ENCODE measurements at places on chromosomes 5 and 9. TPM values are rescaled to one million over a fixed set of nuclear protein-coding genes. Genes with fewer than 3 reads are reported as not detected.

FCN1 gene
- 3.3 TPM for polyA plus RNA-seq

MARCHF11 gene
- not detected for polyA plus RNA-seq

SPEF2 gene
- polyA plus RNA-seq, result 4.8 TPM

CDC14B gene
- 17.7 TPM for polyA plus RNA-seq

BARHL1 gene
- not detected for polyA plus RNA-seq

HTR1A gene
- polyA plus RNA-seq, result not detected

- no peak for DNase-seq
Observed at GRCh38 chr9:83477571-83477970, 60.6 kb downstream of the FRMD3 start.

- DNase-seq, result peak; percentile 17
Observed at GRCh38 chr9:13960011-13960765, 353.8 kb downstream of the NFIB start.

DNA sequence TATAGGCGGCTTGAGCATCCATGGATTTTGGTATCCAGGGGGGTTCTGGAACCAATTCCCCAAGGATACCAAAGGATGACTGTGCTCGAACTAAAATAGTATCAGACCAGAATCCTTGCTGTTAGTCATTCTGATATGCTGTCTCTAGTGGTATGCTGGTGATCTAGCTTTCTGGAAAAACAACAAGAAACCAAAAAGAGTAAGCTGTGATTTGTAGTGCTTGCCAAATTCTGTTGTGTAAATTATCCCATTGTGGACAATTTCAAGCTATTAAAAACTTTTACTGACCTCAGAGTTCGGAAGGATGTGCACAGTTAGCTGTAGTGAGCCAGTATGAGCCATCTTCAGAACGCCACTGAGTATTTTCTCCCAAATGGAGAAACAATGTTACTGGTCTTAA lies 99.0 kb upstream of the FBN2 start:
- no peak for DNase-seq

DNA sequence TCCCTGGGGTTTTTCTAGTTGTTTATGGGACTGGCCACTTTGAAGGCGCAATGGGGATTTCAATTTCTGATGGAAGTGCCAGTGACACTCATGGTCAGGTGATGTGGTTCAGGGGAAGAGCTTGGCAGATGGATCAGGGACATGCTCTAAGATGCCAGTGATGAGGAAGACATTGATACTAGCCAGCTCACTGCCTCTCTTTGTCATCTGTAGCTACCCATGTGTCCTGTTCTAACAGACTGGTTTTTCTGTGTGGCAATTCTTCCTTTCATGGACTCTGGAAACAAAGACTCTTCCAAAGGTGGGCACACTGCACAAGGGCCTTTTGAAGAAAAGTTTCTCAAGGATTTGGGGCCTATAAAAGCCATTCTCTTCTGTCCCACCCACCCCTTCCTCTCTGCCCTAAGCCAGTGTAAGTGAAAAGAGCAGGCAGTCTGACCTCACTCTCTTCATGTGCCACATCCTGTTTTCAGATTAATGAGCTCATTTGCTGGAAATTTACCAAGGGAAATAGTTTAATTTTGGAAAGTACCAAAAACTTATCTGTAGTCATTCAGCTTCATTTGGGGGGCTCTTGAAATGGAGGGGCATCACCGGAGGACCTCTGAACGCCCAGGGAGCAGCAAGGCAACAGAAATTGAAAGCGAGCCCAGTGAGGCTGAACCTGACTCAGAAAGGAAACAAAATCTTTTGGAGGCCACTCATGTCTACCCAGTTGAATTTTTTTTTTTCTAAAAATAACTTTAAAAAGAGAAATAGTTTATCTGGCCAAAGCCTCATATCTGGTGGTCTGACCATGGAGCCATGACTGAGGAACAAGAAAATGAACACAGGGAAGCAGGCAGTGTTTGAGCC lies 4.9 kb upstream of the TRAF1 start:
- DNase-seq, result peak; percentile 42

DNA sequence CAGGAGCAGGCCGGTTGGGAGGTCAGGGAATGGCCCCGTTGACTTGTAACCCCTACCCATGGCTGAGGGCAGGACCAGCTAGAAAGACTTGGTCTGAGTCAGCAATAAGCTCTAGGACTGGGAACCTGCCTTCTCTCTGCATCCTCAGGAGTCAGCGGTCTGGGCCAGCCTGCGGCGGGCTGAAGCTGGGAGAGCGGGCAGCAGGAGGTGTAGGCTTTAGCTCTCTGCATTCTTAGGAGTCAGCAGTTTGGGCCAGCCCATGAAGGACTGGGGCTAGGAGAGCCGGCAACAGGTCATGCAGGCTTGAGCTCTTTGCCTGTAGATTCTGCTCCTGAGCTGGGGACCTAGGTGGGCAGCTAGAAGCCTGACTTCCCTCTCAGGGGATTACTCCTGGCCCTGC lies 6.4 kb upstream of the SMIM32 start:
- no peak for DNase-seq

DNA sequence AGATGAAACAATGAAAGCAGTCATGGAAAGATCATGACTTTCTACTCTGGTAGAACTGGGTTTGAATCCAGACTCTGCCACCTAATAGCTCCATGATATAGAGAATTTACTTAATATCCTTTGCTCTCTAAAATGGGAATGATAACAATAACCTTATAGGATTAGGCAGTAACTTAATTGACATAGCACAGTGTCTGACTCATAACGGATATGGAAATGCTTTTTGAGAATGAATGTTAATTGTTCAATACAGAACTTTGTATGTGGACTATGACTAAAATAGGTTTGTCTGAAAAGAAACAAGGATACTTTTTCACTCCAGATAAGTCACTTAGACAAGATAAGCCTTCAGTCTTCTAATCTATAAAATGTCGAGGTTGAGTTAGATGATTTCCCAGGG lies 330.7 kb downstream of the PTPRD start:
- no peak for DNase-seq

DNA sequence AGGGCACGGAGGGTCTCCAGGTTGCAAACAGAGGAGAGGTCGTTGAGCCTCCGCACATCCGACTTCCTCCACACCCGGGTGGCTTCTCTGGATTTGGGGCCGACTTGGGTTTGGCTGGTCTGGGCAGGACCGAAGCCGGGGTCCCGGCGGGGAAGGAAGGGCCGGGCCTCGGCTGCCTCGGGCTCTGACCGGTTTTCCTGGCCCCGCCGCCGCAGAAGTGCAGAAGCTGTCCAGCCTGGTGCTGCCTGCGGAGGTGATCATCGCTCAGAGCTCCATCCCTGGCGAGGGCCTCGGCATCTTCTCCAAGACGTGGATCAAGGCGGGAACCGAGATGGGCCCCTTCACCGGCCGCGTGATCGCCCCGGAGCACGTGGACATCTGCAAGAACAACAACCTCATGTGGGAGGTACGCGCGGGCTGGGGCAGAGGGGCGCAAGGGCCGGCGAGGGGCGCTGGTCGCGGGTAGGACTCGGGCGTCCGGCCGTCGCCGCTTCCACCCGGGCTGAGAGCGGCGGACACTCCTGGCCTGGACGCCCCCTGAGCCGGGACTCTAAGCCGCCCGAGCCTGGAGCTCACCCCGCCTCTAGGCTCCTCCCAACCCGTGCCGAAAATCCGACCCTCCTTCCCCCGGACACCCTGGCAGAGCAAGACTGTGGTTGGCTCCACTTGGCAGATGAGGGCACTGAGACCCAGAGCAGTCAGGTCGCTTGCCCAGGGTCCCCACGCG lies 2.2 kb downstream of the PRDM12 start:
- DNase-seq, result no peak

DNA sequence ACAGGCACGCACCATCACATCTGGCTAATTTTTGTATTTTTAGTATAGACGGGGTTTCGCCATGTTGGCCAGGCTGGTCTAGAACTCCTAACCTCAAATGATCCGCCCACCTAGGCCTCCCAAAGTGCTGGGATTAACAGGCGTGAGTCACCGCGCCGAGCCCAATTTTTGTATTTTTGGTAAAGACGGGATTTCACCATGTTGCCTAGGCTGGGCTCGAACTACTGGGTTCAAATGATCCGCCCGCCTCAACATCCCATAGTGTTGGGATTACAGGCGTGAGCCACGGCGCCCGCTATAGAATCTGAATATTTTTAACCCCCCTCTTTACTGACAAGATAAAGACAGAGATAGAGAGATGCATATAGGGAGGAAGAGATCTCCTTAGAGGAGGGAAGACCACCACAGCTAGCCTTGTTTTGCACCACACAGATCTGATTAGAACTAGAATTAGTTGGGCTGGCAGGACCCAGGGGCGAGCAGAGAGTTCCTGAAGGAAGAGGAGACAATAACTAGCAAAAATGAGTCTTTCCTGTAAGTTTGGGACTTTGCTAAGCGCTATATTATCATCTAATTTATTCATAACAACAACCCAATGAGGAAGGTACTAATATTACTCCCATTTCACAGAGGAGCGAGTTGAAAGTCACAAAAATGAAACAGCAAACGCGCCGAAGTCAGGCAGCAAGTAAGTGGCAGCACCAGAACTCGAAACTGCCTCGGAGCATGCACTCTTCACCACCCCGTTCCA lies 1.5 kb upstream of the ANKHD1 start:
- DNase-seq, result no peak

- no peak for DNase-seq
Observed at GRCh38 chr9:119588874-119589744, 219.9 kb upstream of the BRINP1 start.

GRCh38 chr9:96618209-96619123 lies 1.2 kb downstream of the CDC14B start:
- DNase-seq, result peak; percentile 33

DNA sequence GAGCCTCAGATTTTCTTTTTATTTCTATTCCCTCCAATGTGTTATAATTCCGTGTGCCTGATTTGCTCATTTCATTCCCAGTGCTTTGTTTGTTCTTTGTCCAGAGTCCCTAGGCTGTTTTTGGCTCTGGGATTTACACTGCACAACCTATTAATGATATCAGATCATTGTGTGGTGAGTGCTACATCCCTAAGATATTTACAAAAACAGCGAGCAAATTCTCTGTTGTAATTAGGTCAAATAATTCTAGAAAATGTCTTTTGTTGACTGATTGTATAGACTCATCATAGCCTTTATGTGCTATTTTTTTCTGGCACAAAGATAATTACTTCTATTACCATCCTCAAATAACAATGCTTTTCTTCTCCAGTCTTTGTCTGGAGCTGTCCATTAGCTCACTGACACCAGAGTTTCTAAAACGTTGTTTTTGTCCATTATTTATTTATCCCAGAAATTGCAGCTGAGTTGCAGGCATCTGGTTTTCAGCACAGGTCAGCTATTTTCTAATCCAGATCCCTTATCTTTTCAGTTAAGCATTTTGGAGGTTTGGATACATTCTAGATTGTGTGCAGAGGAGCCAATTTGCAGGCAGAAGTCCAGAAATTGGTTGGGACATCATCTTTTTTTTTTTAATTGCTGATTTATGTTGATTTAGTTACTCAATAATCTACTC lies 379.9 kb upstream of the DMAC1 start:
- no peak for DNase-seq

GRCh38 chr5:117456866-117457470 lies 882.3 kb upstream of the SEMA6A start:
- peak; percentile 44 for DNase-seq

DNA sequence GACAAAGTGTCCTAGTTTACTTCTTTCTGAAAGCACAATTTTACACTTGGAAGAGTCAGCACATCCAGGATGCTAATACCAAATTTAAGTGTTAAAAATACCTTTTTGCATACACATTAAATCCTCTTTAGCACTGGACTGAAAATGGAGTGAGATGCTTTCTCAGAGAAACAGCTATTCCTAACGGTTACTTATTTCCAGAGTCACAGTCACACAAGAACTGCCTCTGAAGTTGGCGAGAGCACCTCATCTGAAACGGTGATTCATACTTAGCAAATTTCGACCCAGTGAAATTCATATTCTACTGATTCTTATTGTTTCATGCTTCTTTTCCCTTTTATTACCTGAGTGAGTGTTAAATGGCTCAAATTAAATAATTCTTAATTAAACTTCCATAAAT lies 12.2 kb downstream of the CDH18 start:
- no peak for DNase-seq

- no peak for DNase-seq
Observed at GRCh38 chr9:135329571-135330306, 149.8 kb upstream of the PPP1R26 start.

DNA sequence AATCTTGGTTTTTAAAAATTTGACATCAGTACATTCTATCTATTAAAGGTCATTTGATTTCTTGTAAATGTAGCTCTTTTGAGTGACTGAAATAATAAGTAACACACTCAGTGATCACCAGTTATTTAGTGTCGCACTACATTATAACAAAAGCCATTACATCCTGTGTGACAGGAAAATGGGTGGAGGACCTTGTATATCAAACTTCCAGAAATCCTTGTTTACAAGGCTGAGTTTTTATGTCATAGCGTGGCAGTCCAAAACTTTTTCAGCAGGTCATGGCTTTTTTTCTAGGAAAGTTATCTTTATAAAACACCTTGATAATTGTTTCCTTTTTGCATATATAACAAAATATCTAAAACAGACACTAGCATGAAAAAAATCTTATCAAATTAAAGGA lies 14.4 kb upstream of the ITGA1 start:
- no peak for DNase-seq

GRCh38 chr5:35852084-35852734 lies 4.5 kb upstream of the IL7R start:
- no peak for DNase-seq

- DNase-seq, result no peak
Observed at GRCh38 chr5:36883894-36884462, 7.4 kb downstream of the NIPBL start.

DNA sequence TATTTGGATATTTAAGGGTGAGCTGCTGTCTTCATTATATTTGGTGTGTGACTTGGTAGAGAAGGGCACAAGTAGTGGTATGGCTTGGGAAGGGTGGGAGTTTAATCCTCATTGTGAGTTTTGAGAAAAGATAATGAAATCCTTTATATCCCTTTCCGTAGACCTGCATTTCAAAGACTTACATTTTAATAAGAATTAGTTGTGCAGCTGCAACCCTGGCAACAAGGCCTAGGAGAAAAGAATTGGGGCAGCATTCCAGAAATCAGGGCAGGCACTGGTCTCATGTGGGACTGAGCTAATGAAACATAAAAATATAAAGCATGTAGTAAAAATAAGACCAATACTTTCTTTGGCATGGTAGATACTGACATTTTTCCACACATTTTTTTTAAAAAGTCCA lies 60.5 kb downstream of the CDC42SE2 start:
- DNase-seq, result peak; percentile 68

DNA sequence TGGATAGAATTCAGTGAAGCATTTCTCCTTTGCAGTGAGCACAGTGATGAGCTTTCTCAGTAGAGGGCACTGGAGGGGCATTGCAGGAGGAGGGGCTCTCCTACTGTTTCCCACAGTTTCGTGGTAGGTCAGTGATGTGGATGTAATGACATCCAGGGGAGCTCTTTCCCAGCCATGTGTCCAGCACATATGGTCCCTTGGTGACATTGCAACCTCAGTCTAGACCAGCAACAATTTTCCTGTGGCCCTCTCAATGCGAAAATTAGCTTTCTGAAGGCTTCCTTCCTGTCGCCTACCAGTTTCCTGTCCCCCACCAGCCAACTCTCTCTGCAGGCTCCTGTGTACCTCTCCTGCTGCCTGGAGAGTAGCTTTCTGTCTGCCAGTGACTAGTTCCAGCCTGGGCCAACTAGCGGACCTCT lies 6.9 kb upstream of the PDCL start:
- no peak for DNase-seq
